Activated T-helper 2 cell treated with anti-CD3 and anti-CD28 coated beads, Interferon-gamma antibody, Interleukin-2, Interleukin-4, amounts not matched to agents 10 μg/mL and 5 μg/mL and 100 μg/mL, durations not matched to agents 14 hours and 24 hours and 36 hours (primary cell): ENCODE measurements at places on chromosomes 2 and 18.

- H3K4me1 ChIP-seq = no peaks in the 10 kb centered on the region
- H3K4me3 ChIP-seq = no peak overlapping the region
- H3K36me3 ChIP-seq = peaks cover 35% of the 10 kb centered on the region
- H3K27ac ChIP-seq = no peak overlapping the region
- no peaks in the 10 kb centered on the region for H3K27me3 ChIP-seq
- DNase-seq = no peak
Observed at GRCh38 chr18:79456105-79456980, 60.6 kb downstream of the NFATC1 start.

- H3K4me3 ChIP-seq = no peak overlapping the region
- no peak overlapping the region for H3K27ac ChIP-seq
- H3K27me3 ChIP-seq = no peaks in the 10 kb centered on the region
- H3K4me1 ChIP-seq = peaks cover 30% of the 10 kb centered on the region
Observed at GRCh38 chr18:62539284-62540165, 16.7 kb downstream of the ZCCHC2 start.

GRCh38 chr18:12015416-12016062 is 34.2 kb downstream of the IMPA2 start:
- H3K4me1 ChIP-seq = peaks cover 1% of the 10 kb centered on the region
- no peak overlapping the region for H3K27ac ChIP-seq
- H3K36me3 ChIP-seq = peaks cover under 1% of the 10 kb centered on the region
- DNase-seq = no peak

DNA sequence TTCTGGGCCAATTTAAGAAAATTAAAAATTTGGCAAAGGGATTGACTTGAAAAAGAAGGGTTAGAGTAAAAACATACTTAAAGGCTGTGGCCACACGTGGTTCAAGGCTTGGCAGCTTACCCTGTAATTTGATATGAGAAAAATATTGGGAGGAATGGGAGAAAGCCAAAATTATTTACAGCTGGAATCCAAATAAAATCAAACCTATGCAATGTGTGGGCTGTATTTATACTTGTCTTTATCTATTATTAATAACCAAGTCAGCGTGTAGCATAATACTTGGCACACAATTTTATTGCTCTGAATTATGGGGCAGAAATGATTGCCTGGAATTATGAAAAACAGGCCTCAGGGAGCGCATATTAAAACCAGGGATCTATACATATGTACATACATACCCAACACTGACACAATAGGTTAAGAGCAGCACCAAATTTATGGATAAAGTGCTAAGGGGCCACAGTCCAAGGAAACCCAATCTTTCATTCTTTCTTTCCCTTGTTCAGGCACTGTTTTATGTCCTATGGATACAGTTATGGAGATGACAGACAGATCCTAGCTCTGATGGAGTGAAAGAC is 35.6 kb downstream of the FAM124B start:
- H3K27me3 ChIP-seq = peaks cover 13% of the 10 kb centered on the region
- no peak for DNase-seq
- no peaks in the 10 kb centered on the region for H3K36me3 ChIP-seq
- no peaks in the 10 kb centered on the region for H3K4me1 ChIP-seq
- no peak overlapping the region for H3K27ac ChIP-seq
- H3K4me3 ChIP-seq = no peak overlapping the region

GRCh38 chr2:60979231-60979630 is 38.3 kb upstream of the PEX13 start:
- no peak overlapping the region for H3K4me3 ChIP-seq
- peaks cover 28% of the 10 kb centered on the region for H3K4me1 ChIP-seq
- H3K27me3 ChIP-seq = no peaks in the 10 kb centered on the region
- no peaks in the 10 kb centered on the region for H3K36me3 ChIP-seq
- DNase-seq = no peak
- no peak overlapping the region for H3K27ac ChIP-seq
